ENCODE measurements at places on chromosomes 7 and 10.

GRCh38 chr7:38929460-38930171 is 20.6 kb upstream of the VPS41 start:
- DNase-seq: no peak

- no peak for DNase-seq
Measured at GRCh38 chr7:111511845-111512244, 50.4 kb downstream of the IMMP2L start.

- no peak for DNase-seq
Measured at GRCh38 chr7:69429911-69430383, 168.3 kb upstream of the AUTS2 start.

DNA sequence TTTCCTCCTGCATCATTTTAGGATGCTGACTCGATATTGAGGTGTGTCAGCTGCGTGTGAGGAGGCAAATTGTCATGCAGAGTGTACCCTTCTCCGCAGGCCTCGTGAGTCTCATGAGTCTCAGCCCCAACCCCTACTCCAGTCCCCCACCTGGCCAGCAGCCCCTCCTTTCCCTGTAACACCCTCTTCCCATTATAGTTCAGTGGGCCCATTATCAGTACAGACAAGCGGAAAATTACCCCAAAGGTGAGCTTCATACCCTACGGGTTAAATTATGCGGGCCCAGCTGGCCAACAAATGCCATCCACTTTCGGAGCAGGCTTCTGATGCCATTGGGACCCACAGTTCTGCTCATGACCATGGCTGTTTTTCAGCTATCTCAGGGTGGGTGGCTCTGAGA is 25.2 kb downstream of the SFTPD start:
- no peak for DNase-seq

- peak; percentile 23 for DNase-seq
Measured at GRCh38 chr10:50224330-50224952, 26.9 kb downstream of the ASAH2 start.

DNA sequence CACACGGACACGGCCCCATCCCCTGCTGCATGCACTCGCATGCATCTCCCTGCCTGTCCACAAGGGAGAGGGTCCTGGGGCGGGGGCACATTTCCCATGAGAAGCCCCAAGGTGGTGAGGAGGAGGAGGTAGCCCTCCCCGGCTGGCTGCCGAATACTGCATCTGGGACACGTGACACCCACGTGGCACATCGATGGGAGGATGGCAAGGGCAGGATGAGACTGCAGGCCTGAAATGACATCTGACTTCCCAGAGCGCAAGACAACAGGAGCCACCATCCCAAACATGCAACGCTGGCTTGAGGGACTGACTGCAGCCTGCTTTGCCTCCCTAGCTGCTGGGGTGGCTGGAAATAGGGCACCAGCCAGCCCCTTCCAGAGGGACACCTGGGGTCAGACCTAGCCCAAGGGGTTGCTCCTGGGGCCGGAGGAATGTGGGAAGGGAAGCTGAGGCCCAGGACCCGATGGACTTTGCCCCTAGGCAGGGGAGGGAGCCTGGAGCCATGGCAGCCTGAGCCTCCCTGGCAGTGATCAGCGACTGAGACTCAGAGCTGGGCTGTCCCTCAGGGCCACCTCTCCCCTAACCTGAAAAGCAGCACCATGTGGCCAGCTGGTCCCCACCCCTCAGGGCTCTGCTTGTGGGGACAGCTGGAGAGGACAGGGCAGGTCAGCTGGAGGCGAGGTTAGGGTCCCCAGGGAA is 16.1 kb downstream of the BUD23 start:
- DNase-seq: no peak

- DNase-seq: no peak
Measured at GRCh38 chr7:128103498-128104107, 72.4 kb upstream of the LRRC4 start.

- no peak for DNase-seq
Measured at GRCh38 chr7:122303531-122304318, 825 bp downstream of the FEZF1 start.
